ENCODE measurements at places on chromosomes 12 and 14.

- no peak for DNase-seq
Measured at GRCh38 chr14:100891051-100891450, 12.5 kb downstream of the RTL1 start.

DNA sequence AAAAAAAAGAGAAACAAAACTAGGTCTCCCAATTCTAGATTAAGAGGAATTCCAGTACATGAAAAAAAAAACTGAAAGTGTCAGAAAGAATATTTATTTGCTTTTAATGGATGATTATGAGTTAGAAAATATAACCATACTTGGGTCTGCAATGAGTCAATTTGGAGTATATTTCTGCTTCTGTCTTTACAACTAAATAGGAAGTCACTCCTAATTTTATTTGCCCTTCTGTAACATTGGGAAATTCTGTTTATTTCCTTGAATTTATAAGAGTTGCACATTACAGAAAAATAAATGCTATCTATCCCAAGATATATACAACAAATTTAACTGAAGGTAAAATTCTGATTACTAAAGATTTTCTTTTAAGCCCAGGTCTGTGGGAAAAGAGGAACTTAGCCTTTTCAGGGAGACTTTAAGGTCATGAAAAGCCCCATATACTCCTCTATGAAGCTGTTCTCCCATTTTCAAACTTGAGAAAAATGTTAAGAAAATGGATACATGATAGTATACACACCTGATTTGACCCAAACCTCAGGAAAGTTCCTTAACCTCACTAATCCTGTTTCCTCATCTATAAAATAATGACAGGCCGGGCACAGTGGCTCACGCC is 7.2 kb downstream of the SINHCAF start:
- no peak for DNase-seq

DNA sequence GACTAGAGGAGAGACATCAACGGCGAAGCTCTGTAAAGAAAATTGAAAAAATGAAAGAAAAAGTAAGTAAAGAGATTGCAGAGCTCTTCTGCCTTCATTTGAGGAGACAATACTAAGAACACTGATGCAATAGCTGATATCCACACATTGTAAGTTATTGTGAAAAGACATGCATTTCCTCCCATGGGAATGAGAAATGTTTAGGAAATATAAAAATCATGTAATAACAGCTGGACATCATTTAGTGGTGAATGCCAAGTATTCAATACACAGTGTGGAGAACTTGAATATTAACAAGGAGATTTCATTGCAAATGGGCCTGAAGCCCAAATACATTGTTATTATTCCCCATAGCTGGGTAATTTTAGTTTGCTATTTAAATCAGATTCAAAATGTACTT is 179.2 kb downstream of the KICS2 start:
- no peak for DNase-seq

- DNase-seq = no peak
Measured at GRCh38 chr14:72818998-72819397, 74.9 kb downstream of the DPF3 start.

GRCh38 chr12:98819821-98820404 is 174.8 kb downstream of the APAF1 start:
- DNase-seq = no peak

- no peak for DNase-seq
Measured at GRCh38 chr12:82930301-82930700, 243.6 kb downstream of the TMTC2 start.

DNA sequence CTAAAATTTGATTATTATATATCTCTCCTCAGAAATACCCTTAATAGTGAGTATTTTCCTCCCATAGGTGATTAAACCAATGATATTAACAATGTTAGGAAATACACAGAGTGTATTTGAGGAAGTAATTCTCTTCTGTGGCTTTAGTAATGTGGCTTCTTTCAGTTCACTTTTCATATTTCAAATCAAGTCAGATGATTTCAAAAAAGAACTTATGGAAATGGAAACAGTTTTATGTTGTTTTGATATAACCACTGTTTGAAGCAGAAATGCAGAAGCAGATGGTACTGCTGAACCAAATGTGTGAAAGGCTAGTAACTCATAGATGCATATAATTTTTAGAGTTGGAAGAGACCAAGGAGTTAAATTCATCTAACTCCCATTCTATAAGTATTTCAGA is 1.9 kb upstream of the GPR33 start:
- no peak for DNase-seq

DNA sequence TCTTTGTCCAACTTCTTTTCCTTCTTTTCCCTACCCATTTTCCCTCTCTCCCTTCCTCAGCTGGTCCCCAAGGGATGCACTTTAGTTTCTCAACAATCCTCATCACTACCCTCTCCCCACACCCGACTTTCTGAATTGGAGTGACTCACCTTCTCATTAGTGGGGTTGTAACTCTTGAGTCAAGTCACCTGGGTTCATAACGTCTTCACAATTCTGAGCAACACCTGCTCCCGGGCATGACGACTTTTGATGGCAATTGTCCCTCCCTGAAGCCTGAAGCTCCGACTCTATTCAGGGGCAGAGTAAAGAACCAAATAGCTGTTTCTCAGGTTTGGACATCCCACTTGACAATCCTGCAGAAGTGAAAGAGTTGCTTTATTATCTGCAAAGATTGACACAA is 82.7 kb upstream of the OTX2 start:
- no peak for DNase-seq

DNA sequence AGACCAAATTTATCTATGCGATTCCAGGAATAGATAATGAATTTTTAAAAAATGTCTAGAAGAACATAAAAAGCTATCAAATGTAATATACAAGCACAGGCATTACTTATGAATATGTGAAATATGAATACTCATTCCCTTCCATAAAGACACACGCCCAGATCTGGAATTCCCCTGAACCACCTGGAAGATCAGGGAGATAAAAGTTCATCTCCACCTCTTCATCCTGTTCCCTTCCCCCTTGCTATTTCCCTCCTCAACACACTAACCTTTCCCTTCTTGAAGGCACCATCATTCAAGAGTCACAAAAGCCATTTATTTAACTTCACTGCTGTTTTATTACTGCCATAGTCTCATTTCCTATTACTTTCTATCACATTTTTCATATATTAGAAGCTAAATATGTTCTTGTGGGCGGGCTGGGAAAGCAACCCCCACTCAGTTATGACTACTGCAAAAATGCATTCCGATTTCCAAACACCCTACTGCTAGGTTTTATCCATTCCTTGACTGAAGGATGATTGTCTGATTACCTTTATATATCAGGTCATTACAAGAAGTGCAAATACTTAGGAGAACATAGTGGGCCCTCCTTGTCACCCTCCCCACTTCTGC is 16.1 kb downstream of the FGD6 start:
- no peak for DNase-seq

GRCh38 chr12:66352197-66352596 is 49.9 kb downstream of the HELB start:
- no peak for DNase-seq
